Stimulated activated CD4-positive, alpha-beta T cell treated with anti-CD3 and anti-CD28 coated beads, Interleukin-4, amount 100 ng/mL, for 24 hours (primary cell): ENCODE measurements at places on chromosomes 12 and 14.
A peak's percentile ranks its signal among the peaks of the same experiment; 100 is the strongest.

DNA sequence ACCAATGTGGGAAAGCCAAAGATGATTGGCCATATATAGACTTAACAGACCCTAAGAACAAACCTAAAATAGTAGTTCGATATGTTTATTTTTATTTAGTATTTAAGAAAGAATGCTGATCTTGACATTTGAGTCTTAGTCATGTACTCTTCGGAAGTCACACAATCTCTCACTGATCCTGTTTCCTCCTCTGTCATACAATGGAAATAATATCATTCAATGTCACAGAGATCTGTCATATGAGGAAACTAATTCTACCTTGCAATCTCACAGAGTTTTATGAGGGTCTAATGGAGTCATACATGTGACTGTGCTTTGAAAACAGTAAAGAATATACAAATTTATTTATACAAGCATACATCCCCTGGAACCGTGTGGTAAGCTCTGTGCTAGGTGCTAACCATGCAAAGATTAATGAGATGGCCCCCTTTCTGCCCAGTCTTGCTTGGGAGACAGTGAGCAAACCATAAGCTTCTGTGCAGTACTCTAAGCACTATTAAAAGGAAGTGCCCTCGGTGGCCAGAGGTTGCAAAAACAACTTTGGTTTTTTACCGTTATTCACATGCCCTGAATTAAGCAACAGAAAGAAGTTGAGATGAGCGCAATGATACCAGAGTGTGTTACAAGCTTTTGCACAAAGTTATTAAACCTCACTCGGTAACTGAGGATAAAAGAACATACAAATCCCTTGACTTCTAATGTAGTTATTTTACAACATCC is 1.7 kb upstream of the LIN7A start:
- DNase-seq = no peak

- DNase-seq = no peak
These were observed 96.5 kb upstream of the DAAM1 start for GRCh38 chr14:59091976-59092375.

DNA sequence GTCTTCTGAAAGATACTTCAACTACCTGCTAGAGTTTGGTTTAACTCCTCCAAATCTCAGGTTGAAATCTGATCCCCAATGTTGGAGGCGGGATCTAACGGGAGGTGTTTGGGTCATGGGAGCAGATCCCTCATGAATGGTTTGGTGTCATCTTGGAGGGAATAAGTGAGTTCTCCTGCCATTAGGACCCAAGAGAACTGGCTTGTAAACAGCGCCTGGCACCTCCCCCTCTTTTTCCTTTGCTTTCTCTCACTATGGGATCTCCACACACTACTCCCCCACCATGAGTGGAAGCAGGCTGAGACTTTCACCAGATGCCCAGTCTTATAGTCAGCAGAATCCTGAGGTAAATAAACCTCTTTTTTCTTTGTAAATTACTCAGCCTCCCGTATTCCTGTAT is 2.5 kb downstream of the CNIH1 start:
- no peak for DNase-seq

DNA sequence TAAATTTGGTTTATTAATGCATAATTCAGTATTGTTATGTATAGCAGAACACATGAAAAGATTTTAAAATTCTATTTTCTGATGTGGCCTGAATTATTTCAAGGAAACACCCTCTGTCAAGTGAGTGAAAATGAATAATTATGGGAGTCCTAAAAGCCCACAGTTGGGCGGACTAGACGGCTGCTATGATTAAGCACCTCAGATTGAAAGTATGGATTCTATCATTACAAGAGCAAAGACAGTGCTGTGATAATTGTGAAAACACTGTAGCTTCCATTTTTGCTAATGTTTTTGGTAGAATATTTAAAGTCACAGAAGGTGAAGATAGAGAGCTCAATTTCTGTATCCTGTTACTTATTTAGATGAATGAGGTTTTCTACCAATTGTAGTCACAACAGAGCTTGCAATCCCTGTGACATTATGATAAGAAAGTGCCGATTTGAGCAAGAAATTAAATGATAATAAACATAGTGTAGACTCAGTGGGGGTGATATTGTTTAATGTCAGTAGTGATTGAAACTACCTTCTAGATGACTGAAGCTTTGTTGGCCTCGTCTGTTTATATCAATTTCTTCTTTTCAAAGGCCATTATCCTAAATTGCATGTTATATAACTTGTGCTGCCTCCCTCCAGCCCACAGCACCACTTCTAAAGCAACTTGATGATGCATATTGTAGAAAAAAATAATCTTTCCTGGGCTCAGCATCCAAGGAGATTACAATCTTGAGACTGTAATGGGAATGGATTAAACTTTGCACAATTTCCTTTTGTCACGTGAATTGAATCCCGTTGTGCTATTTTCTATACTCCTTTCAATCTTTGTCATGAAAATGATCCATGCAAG is 359.8 kb downstream of the BTG1 start:
- DNase-seq = peak; percentile 14

GRCh38 chr14:74841230-74842207 is 34.4 kb downstream of the PROX2 start:
- DNase-seq = peak; percentile 30

DNA sequence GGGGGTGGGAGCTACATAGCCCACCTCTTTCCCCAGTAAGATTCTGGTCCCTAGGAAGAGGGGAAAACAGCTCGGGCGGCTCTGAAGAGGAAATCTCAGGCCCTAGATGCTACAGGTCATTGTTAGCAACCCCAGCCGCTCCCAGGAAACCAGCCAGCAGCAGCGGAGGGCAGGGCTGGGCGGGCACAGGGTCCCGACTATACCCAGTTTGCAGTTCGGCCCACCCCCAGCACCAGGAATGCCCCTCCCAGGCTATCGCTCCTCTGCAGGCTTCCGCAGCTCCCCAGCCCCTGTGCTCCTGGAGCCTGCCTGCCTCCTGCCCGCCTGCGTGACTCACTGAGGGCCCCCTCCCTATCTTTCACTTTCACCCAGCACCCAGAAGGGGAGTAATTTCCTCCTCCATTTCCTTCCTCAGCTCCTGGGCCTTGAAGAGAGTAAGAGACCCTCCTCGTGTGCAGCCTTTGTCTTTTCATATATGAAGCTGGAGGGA is 27.2 kb upstream of the PNMA1 start:
- peak; percentile 77 for DNase-seq

- no peak for DNase-seq
These were observed 118.3 kb downstream of the LRIG3 start for GRCh38 chr12:58801986-58802385.

DNA sequence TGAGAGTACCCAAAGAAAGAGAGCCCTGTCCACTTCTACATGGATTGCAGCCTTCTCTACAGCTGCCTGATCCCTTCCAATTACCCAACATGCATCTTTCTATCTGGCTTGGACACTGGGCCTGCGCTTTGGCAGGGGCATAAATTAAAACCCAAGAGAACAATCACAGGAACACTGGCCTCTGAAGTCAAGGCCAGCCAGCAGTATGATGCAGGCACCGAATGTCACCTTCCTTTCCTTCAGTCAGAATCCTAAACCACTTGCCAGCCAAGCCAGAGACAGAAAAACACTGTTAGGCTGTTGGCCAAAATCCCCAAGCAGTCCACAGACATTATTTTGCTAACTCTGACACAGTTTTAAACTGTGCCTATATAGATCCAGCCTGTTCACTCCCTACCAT is 113.7 kb downstream of the DUSP6 start:
- no peak for DNase-seq

- no peak for DNase-seq
These were observed 319.9 kb downstream of the KCNC2 start for GRCh38 chr12:74889563-74890236.

DNA sequence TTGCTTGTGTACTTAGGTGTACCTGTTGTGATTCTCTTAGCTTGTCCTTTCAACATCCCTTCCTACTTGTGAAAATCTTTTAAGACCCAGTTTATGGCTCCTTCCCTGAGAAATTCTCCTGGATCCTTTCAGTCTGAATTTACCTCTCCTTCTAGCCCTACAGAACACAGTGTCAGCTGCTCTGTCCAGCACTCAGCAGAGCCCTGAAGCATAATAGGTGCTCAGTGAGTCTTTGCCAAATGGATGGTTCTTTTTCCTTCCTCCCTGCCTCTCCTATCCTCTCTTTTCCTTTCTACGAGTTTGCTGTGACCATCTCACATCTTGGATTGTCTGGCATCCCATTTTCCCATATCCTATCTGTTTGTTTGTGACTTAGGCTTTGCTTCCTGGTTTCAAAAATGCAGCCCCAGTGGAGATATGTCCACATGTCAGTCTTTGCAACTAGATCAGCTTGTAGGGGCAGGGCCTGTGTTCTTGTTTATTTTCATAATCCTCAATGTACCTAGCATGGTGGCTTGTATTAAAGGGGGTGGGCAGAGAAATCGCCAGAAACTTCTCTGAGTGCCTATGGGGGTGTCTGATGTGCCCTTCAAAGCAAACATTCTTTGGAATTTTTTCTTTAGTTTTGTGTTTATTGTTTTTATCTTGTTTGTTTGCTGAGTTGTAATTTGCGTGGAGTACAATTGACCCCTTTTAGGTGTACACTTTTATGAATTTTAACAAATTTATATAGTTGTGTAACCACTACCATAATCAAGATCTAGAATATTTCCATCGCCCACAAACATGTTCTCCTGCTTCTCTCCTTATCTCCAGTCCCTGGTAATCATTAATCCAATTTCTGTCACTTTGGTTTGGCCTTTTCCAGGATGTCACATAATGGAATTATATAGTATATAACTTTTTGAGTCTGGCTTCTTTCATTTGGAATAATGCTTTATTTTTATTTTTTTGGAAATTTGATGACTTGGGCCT is 62.8 kb downstream of the SMOC1 start:
- DNase-seq = no peak

GRCh38 chr12:16187660-16188059 is 89.8 kb downstream of the SLC15A5 start:
- no peak for DNase-seq

DNA sequence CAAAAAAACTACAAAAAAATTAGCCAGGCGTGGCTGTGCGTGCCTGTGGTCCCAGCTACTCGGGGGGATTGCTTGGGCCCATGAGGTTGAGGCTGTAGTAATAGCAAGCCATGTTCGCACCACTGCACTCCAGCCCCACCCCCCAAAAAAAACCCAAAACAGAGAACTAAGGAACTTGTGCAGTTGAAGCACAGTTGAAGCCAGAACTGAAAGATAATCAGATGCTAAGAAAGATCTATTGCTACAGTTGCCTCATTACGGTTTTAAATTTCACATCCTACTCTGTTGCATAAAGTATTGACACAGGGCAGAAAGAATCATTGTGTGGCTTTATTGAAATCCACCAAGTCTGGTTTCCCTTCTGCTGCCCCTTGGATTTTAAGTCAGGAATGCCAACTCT is 3.8 kb downstream of the CS start:
- no peak for DNase-seq

- no peak for DNase-seq
These were observed 33.9 kb downstream of the SCARB1 start for GRCh38 chr12:124829708-124830304.

GRCh38 chr14:72708708-72709475 is 185.0 kb downstream of the DPF3 start:
- no peak for DNase-seq

DNA sequence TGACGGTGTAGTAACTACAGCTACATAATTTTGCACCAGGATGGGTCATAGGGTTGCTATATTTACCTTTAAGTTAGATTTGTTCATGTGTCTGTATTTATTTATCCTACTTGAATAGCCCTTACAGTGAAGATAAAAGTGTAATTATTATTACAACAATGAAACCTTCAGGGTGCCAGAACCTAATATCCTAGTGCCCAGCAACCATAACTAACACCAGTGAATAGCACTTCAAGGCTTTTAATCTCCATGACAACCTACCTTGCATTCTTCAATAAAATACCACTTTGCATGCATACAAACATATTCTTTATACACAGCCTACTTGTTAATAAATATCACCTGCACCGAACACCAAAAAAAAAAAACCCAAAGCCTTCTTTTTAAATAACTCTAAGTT is 58.7 kb upstream of the G2E3 start:
- no peak for DNase-seq

GRCh38 chr12:40730281-40730680 is 38.0 kb downstream of the CNTN1 start:
- DNase-seq = no peak

- no peak for DNase-seq
These were observed 137.2 kb upstream of the TRHDE start for GRCh38 chr12:72135021-72135301.
